ENCODE measurements at places on chromosomes 6 and 20. TPM values are rescaled to one million over a fixed set of nuclear protein-coding genes. Genes with fewer than 3 reads are reported as not detected.

DNA sequence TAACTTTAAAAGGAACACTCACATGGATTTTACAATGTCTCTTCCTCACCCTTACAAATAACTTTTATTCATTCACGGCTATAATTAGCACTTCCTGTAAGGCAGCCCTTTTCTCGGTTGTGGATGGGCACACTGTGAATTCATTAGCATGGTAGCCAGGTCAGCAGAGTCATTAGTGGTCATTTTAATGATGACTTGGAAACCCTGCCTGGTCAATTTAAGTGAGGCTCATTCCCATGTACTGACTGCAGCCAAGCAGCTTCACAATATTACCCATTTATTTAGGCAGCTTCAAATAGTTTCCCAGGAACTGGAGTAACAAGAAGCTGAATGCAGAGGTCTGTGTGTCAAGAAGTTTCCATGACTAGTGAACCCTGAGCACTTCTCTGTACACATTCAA lies 248.8 kb downstream of the KHDC1L start:
- no peak for DNase-seq

The HCRTR2 gene
- not detected for total RNA-seq

The GHRH gene
- not detected for total RNA-seq

DNA sequence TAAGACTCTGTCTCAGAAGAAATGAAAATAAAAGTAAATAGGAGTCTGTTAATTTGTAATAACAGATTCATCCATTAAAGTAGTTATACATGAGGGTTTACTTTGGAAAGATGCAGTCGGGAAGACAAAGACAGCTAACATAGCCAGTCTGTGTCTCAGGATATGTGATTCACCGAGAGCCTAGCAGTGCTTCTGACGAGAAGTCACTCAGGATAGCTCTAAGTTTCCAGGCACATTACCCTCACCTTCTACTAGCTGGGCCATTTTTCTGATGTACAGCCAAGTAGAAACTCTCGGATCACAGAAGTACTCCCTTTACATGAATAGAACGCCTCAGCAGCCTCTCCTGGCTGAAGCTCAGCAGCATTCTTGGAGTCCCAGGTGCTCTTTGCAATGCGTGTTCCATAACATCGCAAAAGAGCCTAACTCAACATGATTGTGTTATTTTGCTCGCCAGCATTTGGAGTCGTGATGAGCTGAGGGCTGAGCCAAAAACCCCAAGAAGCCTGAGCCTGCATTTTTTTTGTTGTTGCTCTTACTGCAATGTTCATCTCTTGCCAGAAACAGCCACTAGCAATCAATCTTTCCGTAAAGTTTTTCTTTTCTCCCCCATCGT lies 22.4 kb upstream of the TASP1 start:
- no peak for DNase-seq

GRCh38 chr6:79420054-79420453 lies 117.2 kb downstream of the LCA5 start:
- no peak for DNase-seq

DNA sequence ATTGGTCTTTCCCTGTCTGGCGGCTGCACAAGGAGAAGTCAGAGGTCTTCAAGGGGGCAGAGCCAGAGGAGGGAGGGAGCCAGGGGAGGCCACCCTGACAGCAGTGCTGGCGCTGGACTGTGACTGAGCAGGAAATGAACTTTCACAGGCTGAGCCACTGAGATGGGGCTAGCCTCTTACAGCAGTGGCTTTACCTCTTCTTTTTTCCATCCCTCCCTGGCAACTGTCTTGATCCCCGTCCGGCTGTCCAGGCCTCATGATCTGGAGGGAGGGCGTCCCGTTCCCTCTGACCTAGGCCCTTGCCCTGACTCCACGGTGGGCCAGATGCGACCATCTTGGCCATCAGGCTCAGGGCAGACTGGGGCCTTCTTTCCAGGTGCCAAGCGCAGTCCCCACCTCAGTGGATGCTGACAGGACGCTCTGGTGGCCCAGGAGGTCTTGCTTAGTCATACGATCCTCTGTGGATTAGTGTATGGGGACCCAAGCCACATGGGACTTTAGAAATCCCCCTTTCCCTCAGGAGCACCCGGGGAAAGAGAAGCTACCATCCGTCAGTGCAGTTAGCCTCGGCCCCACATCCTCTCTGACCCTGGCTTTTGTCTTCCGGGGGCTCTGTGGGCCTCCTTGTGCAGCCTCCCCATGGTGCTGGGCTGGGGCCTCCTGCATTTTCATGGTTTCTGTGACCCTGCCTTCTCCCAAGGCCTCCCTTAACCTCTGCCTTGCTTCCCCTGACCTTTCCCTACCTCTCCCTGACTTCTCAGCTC lies 57.4 kb upstream of the CCDC167 start:
- DNase-seq: no peak

GRCh38 chr20:10642856-10643559 lies 30.8 kb downstream of the JAG1 start:
- DNase-seq: no peak

The SNX3 gene
- total RNA-seq: 148 TPM

DNA sequence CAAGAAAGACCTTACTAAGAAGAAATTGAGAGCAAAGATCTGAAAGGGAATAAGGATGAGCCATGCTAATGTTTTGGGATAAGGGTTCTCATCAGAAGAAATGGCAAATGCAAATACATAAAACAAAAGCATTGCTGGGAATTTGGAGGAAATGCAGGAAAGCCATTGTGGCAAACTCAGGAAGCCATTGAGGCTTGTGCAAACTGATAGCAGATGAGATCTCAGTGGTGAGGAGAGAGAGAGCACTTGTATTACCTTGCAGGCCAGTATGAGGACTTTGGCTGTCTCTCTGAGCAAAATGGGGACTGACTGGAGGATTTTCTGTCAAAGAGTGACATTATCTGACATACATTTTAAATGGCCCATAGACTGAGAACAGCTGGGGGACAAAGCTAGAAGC lies 103.0 kb downstream of the ADGRB3 start:
- no peak for DNase-seq

The PHACTR2 gene
- total RNA-seq: 87.1 TPM

DNA sequence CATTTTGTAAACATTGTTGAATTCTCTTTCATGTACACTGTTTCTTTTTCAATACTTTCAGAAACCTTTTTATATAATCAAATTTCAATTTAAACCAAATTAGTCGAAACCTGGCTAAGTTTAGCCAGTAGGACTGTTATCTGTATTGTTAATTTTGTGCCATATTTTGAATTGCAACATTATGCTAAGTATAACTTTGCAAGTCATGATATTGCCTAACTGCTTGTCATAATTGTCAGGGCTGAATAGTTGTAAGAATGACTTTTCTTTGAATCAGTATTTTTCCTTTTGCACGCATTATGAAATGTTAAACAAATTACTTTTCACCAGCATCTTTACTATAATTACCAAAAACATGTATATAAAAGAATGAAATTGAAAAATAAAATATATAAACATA lies 82.7 kb downstream of the SAMD3 start:
- DNase-seq: no peak

- DNase-seq: no peak
Measured at GRCh38 chr6:14857001-14857400, 388.9 kb upstream of the JARID2 start.

The BPIFA1 gene
- not detected for total RNA-seq

- DNase-seq: peak; percentile 72
Measured at GRCh38 chr20:63744574-63745423, 5.2 kb downstream of the SLC2A4RG start.

GRCh38 chr20:61299618-61300017 lies 47.6 kb downstream of the CDH4 start:
- no peak for DNase-seq

The TGM3 gene
- not detected for total RNA-seq

GRCh38 chr20:52830598-52830997 lies 141.6 kb upstream of the TSHZ2 start:
- no peak for DNase-seq

DNA sequence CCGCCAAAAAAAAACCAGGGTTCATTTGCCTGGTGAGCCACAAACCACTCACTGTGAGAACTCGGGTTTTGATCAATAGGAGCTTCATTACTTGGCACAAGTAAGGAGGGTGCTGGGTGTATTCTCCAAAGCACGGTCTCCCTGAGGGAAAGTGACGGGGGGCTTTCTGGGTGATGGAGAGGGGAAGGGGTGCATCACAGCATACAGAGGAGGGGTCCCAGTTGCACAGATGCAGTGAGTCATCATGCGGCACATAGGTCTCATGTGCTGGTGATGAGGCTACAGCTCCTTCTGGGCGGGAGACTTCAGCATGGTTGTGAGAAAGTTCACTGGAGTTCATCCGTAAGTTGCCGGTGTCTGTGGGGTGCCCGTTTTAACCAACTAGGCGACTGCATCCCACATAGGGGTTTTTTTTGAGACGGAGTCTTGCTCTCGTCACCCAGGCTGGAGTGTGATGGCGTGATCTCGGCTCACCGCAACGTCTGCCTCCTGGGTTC lies 36.2 kb downstream of the SUN5 start:
- no peak for DNase-seq

- no peak for DNase-seq
Measured at GRCh38 chr6:79384845-79385244, 150.4 kb upstream of the HMGN3 start.

DNA sequence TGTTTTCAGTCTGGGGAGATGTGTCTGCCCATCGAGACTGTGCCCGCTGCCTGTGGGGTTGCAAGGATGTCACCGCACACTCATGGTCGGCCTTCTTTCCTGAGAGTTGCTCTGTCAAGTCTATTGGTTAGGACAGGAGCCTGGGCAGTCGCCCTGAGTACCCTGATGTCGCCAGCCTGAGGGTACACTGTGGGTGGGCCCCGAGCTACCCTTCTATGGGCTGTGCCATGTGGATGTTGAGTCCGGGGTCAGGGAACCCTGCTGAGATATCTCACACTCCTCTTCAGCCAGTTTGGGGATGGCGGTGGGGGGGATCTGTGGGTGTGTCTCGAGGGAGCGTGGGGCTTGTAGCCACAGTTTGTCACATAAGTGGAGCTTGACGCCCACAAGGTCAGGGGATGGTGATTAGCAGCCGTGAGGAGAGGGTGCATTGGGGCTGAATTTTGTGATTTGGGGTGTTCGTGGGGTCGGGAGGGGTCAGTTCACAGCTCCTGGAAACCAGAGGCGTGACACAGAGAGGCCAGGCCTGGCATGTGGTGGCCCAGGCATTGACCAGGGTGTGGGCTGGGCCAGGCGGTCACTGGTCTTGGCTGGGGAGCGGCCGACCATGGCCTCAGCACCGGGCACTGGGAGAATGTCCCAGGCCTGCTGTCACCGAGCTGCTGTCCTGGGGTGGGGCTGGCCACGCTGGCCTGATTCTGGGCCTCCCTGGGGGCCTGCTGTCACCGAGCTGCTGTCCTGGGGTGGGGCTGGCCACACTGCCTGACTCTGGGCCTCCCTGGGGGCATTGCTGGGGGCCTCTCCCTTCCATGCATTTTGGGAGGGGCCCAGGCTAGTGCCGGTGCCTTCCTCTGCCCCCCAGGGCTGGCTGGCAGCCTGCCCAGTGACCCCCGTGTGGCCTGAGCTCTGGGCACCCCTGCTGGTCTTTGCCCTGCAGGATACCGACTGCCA lies 1.6 kb upstream of the NPBWR2 start:
- peak; percentile 36 for DNase-seq

- DNase-seq: no peak
Measured at GRCh38 chr6:118889163-118889562, 4.8 kb upstream of the ASF1A start.

DNA sequence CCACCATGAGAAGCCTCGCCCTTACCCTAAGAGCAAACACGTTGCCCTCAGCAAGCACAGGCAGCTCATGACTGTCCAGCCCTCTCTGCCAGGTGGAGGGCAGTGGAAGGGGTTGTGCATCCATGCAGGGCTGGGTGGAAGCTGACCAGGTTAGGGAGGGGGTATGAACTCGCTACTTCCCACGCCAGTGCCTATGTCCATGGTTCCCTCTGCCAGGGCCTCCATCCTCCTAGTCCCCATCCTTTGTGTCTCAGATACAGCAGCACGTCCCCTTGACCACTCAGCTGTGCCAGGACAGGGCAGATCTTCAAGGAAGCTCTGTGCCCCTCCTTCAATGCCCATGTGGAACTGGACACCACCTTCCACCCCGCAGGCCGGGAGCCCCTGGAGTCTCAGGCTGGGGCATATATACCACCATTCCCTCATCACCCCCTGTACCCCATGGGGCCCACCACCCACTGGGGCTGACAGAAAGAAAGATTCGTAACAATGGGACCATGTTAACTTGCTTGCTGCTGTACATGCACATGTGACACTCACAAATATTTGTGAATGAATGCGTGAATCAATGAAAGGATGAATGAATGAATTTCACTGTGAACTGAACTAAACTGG lies 90.7 kb downstream of the ANKRD60 start:
- no peak for DNase-seq

The BLOC1S5 gene
- total RNA-seq: 11.6 TPM

- DNase-seq: no peak
Measured at GRCh38 chr20:9615118-9615517, 100.7 kb downstream of the LAMP5 start.

- no peak for DNase-seq
Measured at GRCh38 chr6:11762794-11763459, 15.7 kb downstream of the ADTRP start.

- no peak for DNase-seq
Measured at GRCh38 chr6:3610206-3610605, 141.3 kb downstream of the PXDC1 start.

GRCh38 chr6:152176268-152176667 lies 368.8 kb downstream of the ESR1 start:
- DNase-seq: no peak

- no peak for DNase-seq
Measured at GRCh38 chr6:136880748-136881460, 41.2 kb upstream of the SLC35D3 start.

The STMND1 gene
- not detected for total RNA-seq

- no peak for DNase-seq
Measured at GRCh38 chr20:9520086-9520485, 5.7 kb downstream of the LAMP5 start.

- no peak for DNase-seq
Measured at GRCh38 chr6:129047834-129048233, 164.9 kb downstream of the LAMA2 start.

The VWA7 gene
- 0.58 TPM for total RNA-seq

- DNase-seq: peak; percentile 76
Measured at GRCh38 chr20:17616480-17617211, 46.8 kb downstream of the DSTN start.

The TSBP1 gene
- not detected for total RNA-seq

GRCh38 chr6:3319610-3320200 lies 61.0 kb downstream of the PSMG4 start:
- no peak for DNase-seq

GRCh38 chr6:106380407-106380806 lies 19.9 kb downstream of the CRYBG1 start:
- DNase-seq: no peak

The TCP11 gene
- 0.36 TPM for total RNA-seq

- no peak for DNase-seq
Measured at GRCh38 chr20:35018590-35019371, 63.1 kb downstream of the MYH7B start.

DNA sequence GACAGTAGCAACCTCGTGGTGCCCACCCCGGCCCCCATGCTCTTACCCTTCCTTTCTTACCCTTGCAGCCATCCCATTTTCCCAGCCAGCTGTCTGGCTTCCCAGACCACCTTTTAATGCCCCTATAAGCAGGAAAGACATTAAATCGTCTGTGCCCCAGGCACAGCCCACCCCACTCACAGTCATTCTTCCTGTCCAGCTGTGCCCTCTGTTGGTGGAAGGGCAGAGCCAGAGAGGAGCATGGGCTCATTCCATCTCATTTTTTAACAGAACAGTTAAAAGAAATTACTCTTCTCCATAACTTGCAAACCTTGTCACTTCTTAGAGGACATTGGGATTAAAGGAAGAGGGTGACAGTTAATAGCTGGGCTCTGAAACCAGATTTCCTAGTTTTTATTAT lies 240.5 kb downstream of the NRN1 start:
- DNase-seq: no peak

The CYP39A1 gene
- 2.0 TPM for total RNA-seq

All from aorta (tissue), 5 donors.